ENCODE measurements at places on chromosomes 4 and X.

GRCh38 chr4:105417624-105418023, 56.2 kb downstream of the PPA2 start:
- no peak for DNase-seq

DNA sequence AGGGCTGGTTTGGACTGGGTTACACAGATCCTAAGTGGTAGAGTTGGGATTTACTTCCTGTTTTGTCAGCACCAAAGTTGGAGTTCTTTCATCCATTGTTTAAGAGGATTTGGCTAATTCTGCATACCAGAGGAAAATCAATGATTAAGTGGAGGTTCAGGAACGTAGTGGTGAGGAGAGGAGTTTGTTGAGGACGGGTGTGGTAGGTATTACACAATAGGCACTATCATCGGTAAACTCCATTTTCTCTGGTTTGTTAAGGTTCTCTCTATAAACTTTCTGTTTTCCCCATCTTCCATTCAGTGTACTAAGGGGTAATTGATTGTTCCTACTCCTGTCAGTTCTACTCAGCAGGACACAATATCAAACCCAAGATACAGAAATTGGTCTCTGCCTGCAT, 107.5 kb upstream of the VCX2 start:
- no peak for DNase-seq

DNA sequence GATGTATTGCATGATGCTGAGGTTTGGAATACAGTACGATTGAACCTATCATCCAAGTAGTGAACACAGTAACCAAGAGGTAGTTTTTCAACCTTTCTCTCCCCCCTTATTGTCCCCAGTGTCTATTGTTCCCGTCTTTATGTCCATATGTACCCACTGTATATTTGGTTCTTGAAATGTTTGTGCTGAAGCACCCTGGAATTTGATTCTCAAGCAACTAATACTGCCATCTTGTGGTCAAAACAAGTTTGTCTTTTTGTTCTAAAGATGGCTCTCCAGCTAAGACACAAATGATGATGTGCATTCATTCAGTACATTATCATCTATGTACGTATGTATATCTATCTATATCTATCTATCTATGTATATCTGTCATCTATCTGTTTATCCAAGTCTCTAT, 33.5 kb upstream of the DCX start:
- no peak for DNase-seq

DNA sequence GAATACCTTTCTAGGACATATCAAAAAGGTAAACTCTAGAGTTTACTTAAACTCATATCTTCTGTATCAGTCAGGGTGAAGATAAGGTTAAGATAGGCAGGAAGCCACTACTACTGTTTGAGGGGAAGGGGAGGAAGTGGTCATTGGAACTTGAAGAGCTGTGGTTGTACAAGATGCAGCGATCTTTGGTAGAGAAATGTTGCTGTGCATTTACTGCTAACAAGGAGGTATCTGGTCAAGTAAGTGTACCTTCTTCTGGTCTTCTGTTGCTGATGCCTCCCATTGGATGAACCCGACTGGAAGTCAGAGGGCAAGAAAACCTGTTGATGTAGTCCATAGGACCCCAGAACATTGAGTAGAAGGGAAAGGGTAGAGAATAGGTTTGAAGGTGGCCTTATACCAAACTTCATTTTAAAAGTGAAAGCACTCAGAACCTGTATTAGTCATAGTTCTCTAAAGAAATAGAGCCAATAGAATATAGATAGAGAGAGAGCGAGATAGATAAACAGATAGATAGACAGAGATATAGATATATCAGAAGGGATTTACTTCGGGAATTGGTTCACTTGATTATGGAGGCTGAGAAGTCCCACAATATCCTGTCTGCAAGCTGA, 47.9 kb upstream of the TSPAN5 start:
- DNase-seq: no peak

DNA sequence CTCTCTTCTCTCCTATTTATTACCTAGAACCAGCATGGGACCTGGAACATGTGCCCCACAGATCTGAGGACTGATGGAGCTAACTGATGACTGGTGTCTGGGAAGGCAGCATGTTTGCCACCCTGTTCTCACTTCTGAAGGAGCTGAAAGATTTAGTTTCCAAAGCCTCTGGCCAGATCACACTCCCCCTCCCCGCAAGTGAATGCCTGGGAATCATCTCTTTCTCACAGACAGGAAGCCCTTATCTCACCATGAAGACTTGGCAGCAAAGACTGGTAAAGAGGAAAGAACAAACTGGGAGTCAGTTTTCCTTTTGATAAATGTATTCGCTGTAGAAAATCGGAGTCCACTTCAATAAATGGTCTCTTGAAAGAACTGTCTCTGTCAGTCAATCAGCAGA, 21.0 kb upstream of the PCYT1B start:
- DNase-seq: no peak

DNA sequence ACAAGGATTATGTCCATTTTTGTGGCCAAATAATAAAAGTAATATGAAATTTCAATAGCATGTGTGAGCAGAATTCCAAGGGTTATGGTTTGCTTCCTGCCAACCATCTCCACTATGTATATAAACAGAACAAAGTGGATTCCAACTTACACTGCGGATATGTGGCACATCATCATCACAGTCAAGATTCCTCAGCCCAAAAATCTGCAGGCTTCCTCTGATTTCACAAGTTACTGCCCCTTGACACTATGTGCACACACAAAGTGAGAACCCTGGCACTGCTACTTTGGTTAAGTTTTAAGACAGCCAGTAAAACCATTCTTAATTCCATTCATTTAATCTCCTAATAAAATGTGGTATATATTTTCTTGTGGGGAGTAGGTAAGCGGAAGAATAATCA, 76.4 kb downstream of the LEF1 start:
- DNase-seq: no peak

- no peak for DNase-seq
Measured at GRCh38 chrX:41759817-41760216, 35.8 kb downstream of the GPR82 start.

DNA sequence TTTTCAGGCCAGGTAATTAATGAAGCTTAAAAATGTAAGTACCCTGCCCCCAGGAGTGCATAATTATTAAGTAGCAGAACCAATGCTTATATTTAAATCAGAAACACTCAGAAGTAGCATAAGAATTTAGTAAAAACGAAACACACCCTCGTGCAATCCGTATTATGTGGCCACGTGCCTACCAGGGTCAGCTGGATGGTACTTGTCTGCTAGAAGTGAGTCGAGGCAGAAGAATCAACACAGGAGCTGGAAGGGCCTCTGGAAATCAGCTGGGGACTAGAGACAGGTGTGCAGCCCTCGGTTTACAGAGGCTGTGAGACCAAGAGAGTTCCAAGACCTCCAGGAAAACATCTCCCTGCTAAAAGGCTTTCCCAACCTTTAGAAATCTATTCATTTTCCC, 559 bp upstream of the FAM47E start:
- no peak for DNase-seq

GRCh38 chr4:73018595-73018994, 50.9 kb downstream of the COX18 start:
- no peak for DNase-seq

GRCh38 chr4:62366939-62367338, 1166.8 kb downstream of the ADGRL3 start:
- no peak for DNase-seq

- DNase-seq: no peak
Measured at GRCh38 chr4:40453912-40454311, 118.8 kb downstream of the CHRNA9 start.

- no peak for DNase-seq
Measured at GRCh38 chr4:9867751-9868425, 86.5 kb downstream of the DRD5 start.

All from right cardiac atrium (tissue), 5 donors.